GM18507 (cell line): ENCODE measurements at places on chromosomes 5 and 9.

GRCh38 chr5:116834796-116835515 lies 260.3 kb upstream of the SEMA6A start:
- no peak for DNase-seq

GRCh38 chr5:76556511-76557221 lies 66.5 kb downstream of the F2RL2 start:
- DNase-seq: no peak

DNA sequence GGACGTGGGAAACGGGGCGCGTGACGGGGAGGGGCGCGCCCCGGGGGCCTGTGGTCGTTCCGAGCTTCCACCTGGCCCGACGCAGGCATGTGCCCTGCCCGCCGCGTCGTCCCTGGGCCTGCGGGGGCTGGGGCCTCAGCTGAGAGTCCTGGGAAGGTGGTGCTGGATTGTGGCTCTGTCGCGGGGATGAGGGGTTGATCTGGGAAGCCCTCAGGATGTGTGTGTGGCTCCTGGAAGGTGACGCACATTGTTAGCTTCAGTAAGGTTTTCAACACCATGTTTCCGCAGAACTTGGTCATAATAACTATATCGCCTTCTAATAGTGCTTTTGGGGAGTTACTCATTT lies 589.1 kb downstream of the MTRR start:
- no peak for DNase-seq

- no peak for DNase-seq
Observed at GRCh38 chr9:107883496-107884124, 394.0 kb upstream of the KLF4 start.

DNA sequence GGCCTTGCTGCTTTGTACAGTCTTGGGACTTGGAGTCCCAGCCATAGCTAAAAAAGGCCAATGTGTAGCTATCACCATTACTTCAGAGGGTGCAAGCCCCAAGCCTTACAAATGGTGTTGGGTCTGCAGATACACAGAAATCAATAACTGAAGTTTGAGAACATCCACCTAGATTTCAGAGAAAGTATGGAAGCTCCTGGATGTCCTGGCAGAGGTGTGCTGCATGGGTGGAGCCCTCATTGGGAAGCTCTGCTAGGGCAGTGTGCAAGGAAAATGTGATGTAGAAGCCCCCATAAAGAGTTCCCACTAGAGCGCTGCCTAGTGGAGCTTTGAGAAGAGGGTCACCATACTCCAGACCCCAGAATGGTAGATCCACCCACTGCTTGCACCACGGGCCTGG lies 626.7 kb upstream of the COX7C start:
- DNase-seq: no peak

DNA sequence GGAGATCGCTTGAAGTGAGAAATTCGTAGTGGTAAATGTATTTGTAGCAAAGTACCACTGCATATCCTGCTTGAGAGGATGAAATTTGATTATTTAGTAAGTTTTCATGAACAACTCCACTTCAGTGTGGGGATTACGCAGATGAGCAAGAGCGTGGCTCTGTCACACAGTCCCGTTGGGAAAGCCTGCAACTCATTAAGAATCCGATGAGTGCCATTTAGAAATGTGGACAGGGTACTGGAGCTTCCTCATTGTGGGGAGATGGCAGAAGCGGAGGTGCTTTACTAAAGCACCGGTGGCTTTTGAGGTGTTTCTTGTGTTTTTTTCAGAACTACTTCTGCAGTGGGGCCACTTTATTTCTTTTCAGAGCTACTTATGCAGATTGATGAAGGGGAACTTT lies 1.4 kb downstream of the TJP2 start:
- no peak for DNase-seq

GRCh38 chr9:91564081-91564670 lies 140.5 kb upstream of the NFIL3 start:
- no peak for DNase-seq

DNA sequence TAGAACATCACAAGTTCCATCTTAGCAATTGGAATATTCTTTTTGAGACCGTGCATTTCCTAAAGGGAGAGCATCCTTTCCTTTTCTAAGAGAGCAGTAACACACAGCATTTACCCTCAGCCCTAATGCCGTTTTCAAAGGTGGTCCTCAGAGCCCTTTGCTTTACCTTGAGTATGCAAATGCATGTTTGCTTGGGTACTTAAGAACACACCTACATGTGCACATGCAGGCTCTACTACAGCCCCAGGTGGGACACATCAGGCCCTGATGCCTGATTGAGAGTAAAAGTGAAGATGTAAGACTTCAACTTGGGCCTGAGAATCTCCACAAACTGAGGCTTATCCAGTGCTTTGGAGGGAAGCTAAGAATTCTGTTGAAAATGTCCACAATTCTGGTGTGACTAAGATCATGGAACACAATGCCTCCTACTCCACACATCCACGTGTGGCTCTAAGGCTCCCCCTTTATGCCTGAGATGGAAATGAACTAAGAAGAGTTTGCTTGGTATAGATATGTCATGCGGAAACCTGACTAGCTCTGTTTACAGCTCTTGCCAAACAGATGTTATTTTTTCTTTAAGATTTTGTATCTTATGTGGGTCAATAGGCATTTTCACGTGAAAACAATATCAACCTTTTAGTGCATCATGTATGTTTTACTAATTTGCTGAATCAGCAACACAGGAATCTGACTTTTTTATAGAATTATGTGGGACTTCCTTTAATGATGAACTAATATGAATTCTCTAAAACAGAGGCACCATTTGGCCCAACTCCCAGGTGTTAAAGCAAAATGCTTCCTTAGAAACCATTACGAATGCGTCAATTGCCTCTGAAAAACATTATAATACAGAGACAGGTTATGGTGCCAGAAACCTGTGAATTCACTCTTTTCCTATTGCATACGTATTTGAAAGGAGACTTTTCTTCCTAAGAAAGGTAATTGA lies 48.9 kb upstream of the SLC2A8 start:
- DNase-seq: no peak

GRCh38 chr5:174419540-174420132 lies 304.7 kb upstream of the MSX2 start:
- DNase-seq: peak; percentile 33

DNA sequence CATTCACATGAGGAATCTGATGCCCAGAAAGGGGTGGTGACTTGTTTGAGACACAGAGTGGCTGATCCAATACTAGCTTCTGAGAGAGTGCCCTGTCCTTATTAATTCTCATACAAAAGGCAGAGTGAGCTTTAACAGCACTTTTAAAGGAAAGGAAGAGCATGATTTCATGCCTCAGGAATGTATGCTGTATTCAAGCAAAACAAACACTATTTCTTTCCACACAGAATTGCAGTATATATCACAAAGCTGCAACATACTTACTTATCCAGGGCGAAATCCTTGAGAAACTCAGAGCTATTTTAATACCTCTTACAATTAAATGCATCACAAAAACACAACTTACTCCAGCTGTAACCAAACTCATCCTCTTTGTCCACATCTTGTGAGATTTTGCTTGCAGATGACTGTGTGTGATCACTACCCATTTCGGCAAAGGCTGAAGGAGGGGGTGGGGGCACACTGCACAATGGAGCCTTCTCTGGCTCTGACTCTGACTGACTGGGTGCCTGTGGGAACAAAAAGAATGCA lies 139.8 kb downstream of the MPDZ start:
- no peak for DNase-seq

GRCh38 chr5:137727623-137728022 lies 8.3 kb downstream of the KLHL3 start:
- no peak for DNase-seq

GRCh38 chr9:82805027-82805426 lies 257.9 kb downstream of the RASEF start:
- no peak for DNase-seq

DNA sequence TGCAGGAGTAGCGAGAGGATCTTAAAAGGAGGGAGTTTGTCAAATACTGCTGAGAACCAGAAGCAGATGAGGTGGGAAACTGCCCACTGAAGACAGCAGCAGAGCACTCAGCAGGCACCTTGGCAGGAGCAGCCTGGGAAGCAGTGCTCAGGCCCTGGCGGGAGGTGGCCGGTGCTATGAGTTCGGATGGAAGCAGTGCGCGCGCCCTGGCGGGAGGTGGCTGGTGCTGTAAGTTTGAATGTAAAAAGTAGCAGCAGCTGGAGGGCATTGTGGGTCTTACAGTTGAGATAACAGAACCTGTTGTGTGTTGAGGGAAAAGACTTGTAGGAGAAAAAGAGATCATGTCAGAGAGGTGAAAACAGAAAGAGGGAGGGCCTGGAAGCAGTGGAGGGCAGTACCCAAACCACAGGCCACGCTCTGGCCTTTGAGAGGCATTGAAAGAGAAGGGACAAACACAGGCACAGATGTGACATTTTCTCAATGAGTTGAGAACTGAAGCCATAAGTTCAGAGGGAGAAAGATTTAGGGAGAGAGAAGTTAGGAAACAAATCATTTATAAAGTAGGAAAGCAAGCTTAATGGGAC lies 130.9 kb downstream of the ERCC6L2 start:
- no peak for DNase-seq

DNA sequence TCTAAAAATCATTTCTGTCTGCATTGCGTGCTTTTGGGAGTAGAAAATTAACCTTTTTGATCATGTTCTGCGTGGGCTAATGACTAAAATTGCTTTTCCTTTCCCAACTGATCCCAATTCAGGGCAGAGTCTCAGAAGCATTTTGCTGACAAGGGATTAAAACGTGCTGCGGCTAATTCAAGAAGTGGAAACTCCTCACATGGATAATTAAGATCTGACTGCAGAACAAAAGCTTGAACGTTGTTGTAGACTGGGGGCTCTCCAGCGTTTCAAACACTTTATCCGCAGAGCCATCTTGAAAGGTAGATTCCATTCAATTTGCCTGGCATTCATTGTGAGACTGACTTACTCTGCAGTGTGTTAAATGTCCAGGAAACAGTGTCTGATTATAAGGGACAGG lies 485.3 kb upstream of the DMAC1 start:
- DNase-seq: no peak

GRCh38 chr5:131303537-131303936 lies 39.7 kb downstream of the CDC42SE2 start:
- DNase-seq: no peak

DNA sequence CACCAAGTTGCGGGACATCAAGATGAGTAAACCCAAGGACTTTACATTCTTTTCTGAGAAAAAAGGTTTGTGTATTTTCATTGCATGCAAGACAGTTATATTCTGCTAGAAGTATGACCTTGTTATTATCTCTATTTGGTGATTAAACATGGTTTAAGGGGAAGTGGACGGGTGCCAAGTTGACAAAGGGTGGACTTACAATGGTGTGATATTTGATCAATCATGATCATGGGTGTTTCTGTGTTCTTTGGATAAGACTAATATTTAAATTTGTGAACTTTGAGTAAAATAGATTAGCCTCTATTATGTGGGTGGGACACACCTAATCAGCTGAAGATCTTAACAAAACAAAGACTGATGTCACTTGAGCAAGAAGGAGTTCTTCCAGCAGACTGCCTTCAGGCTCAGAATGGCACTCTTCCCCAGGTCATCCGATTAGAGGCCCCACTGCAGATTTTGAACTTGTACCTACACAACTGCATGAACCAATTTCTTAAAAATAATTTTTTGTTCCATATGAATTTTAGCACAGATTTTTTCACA lies 782.9 kb downstream of the CDH12 start:
- no peak for DNase-seq

GRCh38 chr9:118652912-118653311 lies 716.3 kb downstream of the BRINP1 start:
- no peak for DNase-seq

- no peak for DNase-seq
Observed at GRCh38 chr5:80541392-80541791, 28.7 kb downstream of the ANKRD34B start.

- DNase-seq: no peak
Observed at GRCh38 chr5:56677690-56678305, 137.6 kb upstream of the MAP3K1 start.

DNA sequence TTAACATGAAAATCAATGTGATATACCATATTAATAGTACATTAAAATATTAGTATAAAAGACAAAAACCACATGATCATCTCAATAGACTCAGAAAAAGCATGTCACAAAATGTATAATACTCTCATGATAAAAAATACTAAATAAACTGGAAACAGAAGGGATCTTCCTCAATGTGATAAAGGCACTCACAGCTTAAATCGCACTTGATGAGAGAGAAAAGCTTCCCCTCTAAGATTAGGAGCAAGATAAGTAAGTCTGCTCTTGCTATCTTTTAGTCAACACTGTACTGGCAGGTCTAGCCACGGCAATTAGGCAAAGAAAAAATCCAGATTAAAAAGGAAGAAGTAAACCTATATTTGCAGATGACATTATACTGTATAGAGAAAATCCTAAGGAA lies 21.8 kb upstream of the MSH3 start:
- no peak for DNase-seq

GRCh38 chr5:121701731-121702130 lies 150.0 kb upstream of the FTMT start:
- no peak for DNase-seq

- no peak for DNase-seq
Observed at GRCh38 chr9:90546200-90546599, 96.4 kb downstream of the DIRAS2 start.

- DNase-seq: no peak
Observed at GRCh38 chr5:35820735-35821134, 36.0 kb upstream of the IL7R start.

DNA sequence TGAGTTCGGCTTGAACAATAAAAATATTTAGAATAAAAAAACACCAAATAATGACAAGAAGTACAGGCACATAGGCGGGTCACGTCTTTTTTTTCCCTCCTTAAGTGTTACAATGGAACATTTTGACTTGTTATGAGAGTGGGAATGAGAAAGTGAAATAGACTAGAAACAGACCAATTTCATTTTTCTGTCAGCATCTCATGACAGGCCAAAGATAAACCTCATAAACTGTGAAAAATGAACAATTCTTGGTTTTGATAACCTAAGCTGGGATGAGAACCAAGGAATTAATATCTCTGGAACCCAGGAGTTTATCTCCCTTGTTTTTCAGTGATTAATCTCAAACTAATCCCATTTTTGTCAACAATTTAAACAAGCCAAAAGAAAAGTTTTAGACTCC lies 299.5 kb downstream of the SLIT3 start:
- no peak for DNase-seq

DNA sequence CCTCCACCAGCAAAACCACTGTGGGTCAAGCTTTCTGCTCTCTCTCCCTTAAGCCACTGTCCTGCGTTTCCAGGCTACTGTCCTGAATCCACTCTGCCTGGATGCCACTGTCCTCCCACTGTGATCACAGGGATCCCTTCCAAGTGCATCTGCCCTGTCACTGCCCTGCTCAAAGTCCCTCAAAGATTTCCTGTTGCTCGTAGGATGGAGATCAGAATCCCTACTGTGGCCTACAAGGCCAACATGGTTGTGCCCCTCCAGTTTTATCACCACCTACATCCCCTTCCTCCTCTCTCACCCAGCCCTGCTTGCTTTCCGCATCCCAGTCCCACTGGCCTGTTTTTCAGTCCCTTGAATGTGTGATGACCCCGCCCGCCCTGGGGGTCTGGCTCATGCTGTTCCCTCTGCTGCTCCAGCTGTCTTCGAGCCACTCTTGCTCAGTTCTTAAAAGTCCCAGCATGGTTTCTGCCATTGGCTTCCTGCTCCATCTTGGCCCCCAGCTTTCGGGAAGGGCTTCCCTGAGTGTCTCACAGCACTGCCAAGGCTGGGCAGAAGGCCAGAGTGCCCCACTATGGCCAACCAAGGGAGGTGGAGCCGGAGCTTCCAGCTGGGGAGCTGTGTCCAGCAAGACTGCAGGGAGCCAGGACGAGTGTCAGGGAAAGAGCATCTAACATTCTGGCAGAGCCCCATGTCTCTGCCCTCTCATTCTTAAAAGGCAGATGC lies 12.9 kb upstream of the FRRS1L start:
- no peak for DNase-seq
